Peyer's patch (tissue), 4 donors: ENCODE measurements at places on chromosomes 2 and 18. TPM values are rescaled to one million over a fixed set of nuclear protein-coding genes. Genes with fewer than 3 reads are reported as not detected.

GRCh38 chr2:70977605-70978205 is 725 bp upstream of the ANKRD53 start:
- DNase-seq, result peak; percentile 43

- DNase-seq, result no peak
These were observed 42.6 kb downstream of the NFATC1 start for GRCh38 chr18:79438089-79438897.

The UGT1A5 gene
- 24.2 TPM for total RNA-seq

The UGT1A3 gene
- not detected for total RNA-seq
